Activated naive CD4-positive, alpha-beta T cell treated with anti-CD3 and anti-CD28 coated beads, Interleukin-2, amount 10 ng/mL, durations not matched to agents 7 days and 5 days (primary cell): ENCODE measurements at places on chromosomes 2 and 18.

- H3K36me3 ChIP-seq, result peaks cover 3% of the 10 kb centered on the region
- peak overlapping the region; percentile 79 for H3K4me3 ChIP-seq
- peaks cover 36% of the 10 kb centered on the region for H3K4me1 ChIP-seq
- peaks cover 31% of the 10 kb centered on the region for H3K27me3 ChIP-seq
- DNase-seq, result peak; percentile 41
Measured at GRCh38 chr2:189580241-189580651, 340 bp downstream of the SLC40A1 start.

- peak overlapping the region; percentile 75 for H3K4me3 ChIP-seq
- H3K4me1 ChIP-seq, result peaks cover 24% of the 10 kb centered on the region
- DNase-seq, result no peak
Measured at GRCh38 chr2:179265082-179265510, 464 bp upstream of the SESTD1 start.

DNA sequence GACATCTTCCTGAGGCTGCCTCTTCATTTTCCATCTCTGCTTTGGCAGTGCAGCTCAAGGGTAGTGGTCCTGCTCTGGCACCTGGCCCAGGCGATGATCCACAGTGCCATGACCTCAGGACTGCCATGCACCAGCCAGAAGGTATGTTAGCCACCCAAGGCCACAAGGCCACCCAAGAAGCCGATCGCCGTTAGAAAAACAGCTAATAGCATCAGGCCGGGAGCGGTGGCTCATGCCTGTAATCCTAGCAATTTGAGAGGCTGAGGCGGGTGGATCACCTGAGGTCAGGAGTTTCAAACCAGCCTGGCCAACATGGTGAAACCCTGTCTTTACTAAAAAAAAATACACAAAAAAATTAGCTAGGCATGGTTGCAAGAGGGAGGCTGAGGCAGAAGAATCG, 28.4 kb upstream of the UGGT1 start:
- peaks cover 18% of the 10 kb centered on the region for H3K27me3 ChIP-seq
- H3K4me1 ChIP-seq, result no peaks in the 10 kb centered on the region
- no peak overlapping the region for H3K4me3 ChIP-seq
- no peak overlapping the region for H3K27ac ChIP-seq
- no peaks in the 10 kb centered on the region for H3K36me3 ChIP-seq

GRCh38 chr2:156385242-156385641, 50.9 kb upstream of the GPD2 start:
- no peak overlapping the region for H3K4me3 ChIP-seq
- peaks cover 5% of the 10 kb centered on the region for H3K4me1 ChIP-seq
- H3K27ac ChIP-seq, result no peak overlapping the region
- peaks cover 9% of the 10 kb centered on the region for H3K27me3 ChIP-seq
- no peaks in the 10 kb centered on the region for H3K36me3 ChIP-seq
- no peak for DNase-seq

- H3K27ac ChIP-seq, result peak overlapping the region; percentile 65
- peak; percentile 70 for DNase-seq
- H3K4me3 ChIP-seq, result no peak overlapping the region
- peaks cover 3% of the 10 kb centered on the region for H3K36me3 ChIP-seq
- H3K4me1 ChIP-seq, result peaks cover 35% of the 10 kb centered on the region
- H3K27me3 ChIP-seq, result no peaks in the 10 kb centered on the region
Measured at GRCh38 chr2:37635504-37636380, 35.7 kb downstream of the CDC42EP3 start.

DNA sequence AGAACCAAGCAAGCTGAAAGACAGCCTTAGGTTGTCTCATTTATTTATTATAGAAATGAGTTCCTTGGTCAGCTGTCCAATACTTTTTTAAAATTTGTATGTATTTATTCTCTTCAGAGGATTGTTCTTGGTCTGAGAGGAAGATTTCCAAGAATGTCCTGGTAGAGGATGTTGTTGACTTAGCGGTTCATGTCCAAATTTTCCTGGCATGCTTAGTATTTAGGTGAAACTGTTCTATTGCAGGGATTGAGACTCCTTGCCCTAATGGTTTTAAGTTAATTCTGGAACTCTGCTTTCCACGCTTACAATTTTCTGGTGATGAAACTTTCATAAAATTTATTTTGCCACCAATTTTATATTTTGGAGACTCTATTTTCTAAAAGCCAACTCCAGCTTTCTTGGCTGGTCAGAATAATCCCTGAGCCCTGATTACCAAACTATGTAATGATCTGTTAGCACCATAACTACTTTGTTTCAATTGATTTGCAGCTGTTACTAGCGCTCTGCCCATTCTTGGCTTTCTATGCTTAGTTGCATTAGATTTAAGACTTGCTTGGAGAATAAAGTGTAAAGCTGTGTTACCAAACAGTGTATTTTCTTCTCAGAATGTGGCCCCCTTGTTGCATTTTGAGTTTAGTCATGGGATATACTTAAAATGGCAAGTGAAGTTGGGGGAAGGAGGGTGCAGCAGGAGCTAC, 1868.8 kb upstream of the CELF4 start:
- no peaks in the 10 kb centered on the region for H3K4me1 ChIP-seq
- H3K27ac ChIP-seq, result no peak overlapping the region
- DNase-seq, result no peak
- H3K4me3 ChIP-seq, result no peak overlapping the region
- no peaks in the 10 kb centered on the region for H3K27me3 ChIP-seq
- no peaks in the 10 kb centered on the region for H3K36me3 ChIP-seq

DNA sequence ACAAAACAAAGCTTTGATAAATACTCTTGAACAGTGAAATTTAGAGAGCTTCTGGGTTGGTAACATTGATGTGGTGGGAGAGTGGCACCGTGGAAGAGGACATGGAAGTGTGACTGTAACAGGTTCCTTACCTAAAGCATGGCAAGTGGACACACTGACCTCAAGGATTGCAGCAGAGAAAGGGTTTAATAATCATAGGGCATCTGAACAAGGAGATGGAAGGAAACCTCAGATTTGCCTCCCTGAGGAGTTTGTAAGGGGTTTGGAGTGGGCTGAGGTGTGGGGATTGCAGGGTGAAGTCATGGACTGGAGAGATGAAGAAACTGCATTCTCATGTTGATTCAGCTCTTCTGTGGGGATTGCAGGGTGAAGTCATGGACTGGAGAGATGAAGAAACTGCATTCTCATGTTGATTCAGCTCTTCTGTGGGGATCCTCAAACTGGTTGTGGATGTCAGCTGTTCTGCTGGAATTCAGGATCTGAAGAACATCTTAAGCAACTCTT, 83.8 kb upstream of the TLK1 start:
- peaks cover 17% of the 10 kb centered on the region for H3K36me3 ChIP-seq
- no peak overlapping the region for H3K4me3 ChIP-seq
- H3K4me1 ChIP-seq, result peaks cover 44% of the 10 kb centered on the region
- H3K27ac ChIP-seq, result no peak overlapping the region
- no peak for DNase-seq
- no peaks in the 10 kb centered on the region for H3K27me3 ChIP-seq

DNA sequence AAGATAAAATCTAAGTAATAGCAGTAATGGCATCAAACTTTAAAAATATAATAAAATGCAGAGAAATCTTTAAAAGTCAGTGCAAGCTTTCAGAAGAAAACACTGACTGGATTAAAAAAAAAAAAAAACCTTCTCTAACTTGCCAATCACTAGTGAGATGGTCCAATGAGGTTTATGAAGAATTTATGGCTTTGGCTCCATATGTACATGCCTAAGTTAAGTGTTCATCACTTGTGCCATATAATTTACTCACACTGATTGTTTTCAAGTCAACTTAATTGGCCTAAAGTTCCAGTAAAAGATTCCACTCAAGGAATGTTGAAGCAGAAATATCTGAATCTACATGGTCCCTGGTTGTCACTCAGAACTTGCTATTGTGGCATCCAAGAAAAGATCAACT, 40.7 kb upstream of the RAB27B start:
- H3K4me1 ChIP-seq, result peaks cover 2% of the 10 kb centered on the region
- H3K36me3 ChIP-seq, result no peaks in the 10 kb centered on the region
- no peak overlapping the region for H3K27ac ChIP-seq
- H3K27me3 ChIP-seq, result peaks cover 10% of the 10 kb centered on the region
- no peak overlapping the region for H3K4me3 ChIP-seq
- no peak for DNase-seq

DNA sequence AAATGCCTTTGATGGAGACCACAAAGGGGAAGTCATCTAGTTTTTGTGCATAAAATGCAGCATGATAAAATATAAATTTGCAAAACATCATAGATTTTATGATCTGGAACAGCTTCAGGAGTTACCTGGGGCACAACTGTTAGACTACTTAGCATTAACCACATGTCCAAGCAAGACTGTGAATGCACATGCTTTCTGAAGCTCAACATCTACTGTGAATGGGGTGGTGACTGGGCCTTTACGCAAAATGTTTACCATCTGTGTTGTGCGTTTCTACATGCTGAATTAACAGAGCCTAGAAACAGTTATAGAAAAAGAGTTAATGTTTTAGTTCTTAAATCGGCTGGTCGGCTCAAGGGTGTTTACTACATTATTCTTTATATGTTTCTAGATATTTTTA, 45.5 kb downstream of the KCTD1 start:
- no peaks in the 10 kb centered on the region for H3K4me1 ChIP-seq
- no peak overlapping the region for H3K27ac ChIP-seq
- DNase-seq, result no peak
- no peaks in the 10 kb centered on the region for H3K36me3 ChIP-seq

- H3K4me3 ChIP-seq, result no peak overlapping the region
- no peaks in the 10 kb centered on the region for H3K4me1 ChIP-seq
- no peaks in the 10 kb centered on the region for H3K36me3 ChIP-seq
- no peak overlapping the region for H3K27ac ChIP-seq
- no peak for DNase-seq
- H3K27me3 ChIP-seq, result no peaks in the 10 kb centered on the region
Measured at GRCh38 chr2:29643196-29643595, 278.2 kb downstream of the ALK start.

- no peak overlapping the region for H3K4me3 ChIP-seq
- H3K27me3 ChIP-seq, result no peaks in the 10 kb centered on the region
- H3K36me3 ChIP-seq, result no peaks in the 10 kb centered on the region
- H3K27ac ChIP-seq, result no peak overlapping the region
- DNase-seq, result no peak
Measured at GRCh38 chr2:101120124-101120996, 30.8 kb downstream of the TBC1D8 start.

GRCh38 chr2:49028101-49028500, 126.2 kb downstream of the FSHR start:
- no peaks in the 10 kb centered on the region for H3K36me3 ChIP-seq
- DNase-seq, result no peak
- no peaks in the 10 kb centered on the region for H3K4me1 ChIP-seq

- H3K36me3 ChIP-seq, result no peaks in the 10 kb centered on the region
- H3K27me3 ChIP-seq, result peaks cover 53% of the 10 kb centered on the region
- H3K4me3 ChIP-seq, result no peak overlapping the region
- no peaks in the 10 kb centered on the region for H3K4me1 ChIP-seq
Measured at GRCh38 chr2:14634489-14635390, 2.2 kb downstream of the LRATD1 start.

DNA sequence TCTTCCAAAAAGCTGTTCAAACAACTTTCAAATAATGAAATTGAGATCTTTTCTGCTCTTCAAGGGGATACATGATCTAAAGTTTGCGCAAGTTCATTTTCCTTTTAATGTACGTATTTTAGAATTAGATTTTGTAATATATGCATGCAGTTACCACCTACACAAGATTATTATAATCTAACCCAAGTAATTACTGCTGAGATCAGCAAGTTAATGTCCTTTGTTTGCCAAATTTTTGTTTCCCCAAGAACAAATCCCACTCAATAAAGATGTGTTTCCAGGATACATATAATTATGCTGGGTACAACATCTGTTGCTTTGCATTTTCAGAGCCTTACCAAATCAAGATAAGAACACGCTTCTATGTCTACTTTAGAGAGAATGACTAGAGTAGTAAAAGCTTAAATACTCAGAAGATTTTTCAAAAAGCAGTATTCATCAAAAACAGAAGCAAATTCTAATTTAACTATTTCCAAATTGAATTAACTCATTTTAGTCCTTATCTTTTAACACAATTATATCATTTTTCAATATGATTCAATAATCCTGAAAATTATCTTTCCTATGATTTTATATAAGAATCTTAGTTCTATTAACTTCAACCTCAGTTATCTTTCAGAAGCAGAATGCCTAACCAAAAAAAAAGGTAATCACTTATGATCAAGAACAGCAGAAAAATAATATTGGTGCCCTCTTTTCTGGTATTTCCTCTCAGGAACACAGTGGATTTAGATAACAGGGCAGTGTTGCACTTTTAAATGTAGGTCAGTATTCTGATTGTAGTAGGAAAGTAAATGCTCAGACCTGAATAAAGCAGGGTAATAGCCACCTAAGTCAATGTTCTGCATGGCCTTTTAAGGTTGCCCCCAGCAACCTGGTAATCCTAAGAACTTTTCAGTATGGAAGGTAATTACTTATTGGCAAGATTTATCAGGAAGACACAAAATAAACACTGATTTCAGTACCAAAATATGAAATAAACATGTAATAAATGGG, 28.0 kb downstream of the CERKL start:
- no peak overlapping the region for H3K27ac ChIP-seq
- no peak for DNase-seq
- H3K4me3 ChIP-seq, result no peak overlapping the region
- no peaks in the 10 kb centered on the region for H3K36me3 ChIP-seq
- no peaks in the 10 kb centered on the region for H3K4me1 ChIP-seq

DNA sequence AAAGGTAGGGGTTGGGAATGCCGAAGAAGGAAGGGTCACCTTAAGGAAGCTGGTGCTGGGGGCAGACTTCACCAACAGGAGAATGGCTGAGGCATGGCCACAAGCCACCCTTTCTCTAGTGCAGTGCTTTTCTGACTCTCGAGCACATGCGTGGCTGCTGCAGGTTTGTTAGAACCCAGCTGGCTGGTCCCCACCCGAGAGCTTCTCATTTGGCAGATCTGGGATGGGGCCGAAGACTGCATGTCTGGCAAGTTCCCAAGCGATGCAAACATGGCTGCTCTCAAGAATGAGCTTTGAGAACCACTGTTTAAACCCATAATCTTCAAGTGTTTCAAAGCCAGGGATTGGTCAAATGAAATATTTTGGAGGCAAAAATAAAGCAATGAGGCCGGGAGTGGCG, 63.2 kb downstream of the LONRF2 start:
- no peaks in the 10 kb centered on the region for H3K36me3 ChIP-seq
- peaks cover 12% of the 10 kb centered on the region for H3K27me3 ChIP-seq
- H3K4me3 ChIP-seq, result no peak overlapping the region

DNA sequence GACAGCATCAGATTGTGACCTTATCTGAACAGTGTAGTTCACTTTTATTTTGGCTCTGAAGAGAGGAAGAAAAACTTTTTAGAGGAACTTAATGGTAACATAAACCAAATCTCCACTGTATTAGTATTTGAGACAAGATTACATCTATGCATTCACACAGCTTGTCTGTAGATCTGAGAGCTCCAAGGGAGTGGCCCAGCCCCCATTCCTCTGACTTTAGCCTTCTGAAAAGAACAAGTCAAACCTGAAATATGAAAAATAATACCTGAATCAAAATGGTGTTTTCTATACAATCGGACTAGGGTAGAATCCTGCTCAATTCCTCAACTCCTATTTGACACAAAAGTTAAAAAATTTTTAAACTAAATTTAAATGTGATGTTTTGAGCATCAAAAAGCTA, 23.1 kb downstream of the STARD7 start:
- peaks cover 40% of the 10 kb centered on the region for H3K36me3 ChIP-seq
- no peak for DNase-seq
- no peaks in the 10 kb centered on the region for H3K27me3 ChIP-seq
- peaks cover 7% of the 10 kb centered on the region for H3K4me1 ChIP-seq
- no peak overlapping the region for H3K4me3 ChIP-seq
